Left lobe of liver (tissue), 2 donors: ENCODE measurements at places on chromosomes 7 and 10.

- no peak for DNase-seq
These were observed 95.0 kb downstream of the GRB10 start for GRCh38 chr7:50687575-50688225.

- DNase-seq = no peak
These were observed 46.9 kb downstream of the STK17A start for GRCh38 chr7:43629857-43630256.

DNA sequence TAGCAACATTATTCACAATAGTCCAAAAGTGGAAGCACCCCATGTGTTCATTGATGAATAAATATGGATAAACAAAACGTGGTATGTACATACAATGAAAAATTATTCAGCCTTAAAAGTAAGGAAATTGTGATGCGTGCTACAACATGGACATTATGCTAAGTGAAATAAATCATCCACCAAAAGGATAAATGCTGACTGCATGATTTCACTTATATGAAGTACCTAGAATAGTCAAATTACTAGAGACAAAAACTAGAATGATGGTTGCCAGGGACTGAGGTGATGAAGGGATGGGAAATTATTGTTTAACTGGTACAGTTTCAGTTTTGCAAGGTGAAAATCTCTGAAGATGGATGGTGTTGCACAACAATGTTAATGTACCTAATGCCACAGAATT lies 56.6 kb downstream of the THSD7A start:
- DNase-seq = no peak

GRCh38 chr7:127290116-127290655 lies 37.4 kb upstream of the GRM8 start:
- DNase-seq = no peak
